GM10248 (cell line): ENCODE measurements at places on chromosomes 7 and 10.

GRCh38 chr10:79929409-79929904 is 19.4 kb downstream of the SFTPD start:
- peak; percentile 75 for DNase-seq

GRCh38 chr7:121730869-121731268 is 142.1 kb upstream of the PTPRZ1 start:
- DNase-seq, result no peak

- DNase-seq, result no peak
Observed at GRCh38 chr10:102649797-102650654, 5.7 kb downstream of the TRIM8 start.

DNA sequence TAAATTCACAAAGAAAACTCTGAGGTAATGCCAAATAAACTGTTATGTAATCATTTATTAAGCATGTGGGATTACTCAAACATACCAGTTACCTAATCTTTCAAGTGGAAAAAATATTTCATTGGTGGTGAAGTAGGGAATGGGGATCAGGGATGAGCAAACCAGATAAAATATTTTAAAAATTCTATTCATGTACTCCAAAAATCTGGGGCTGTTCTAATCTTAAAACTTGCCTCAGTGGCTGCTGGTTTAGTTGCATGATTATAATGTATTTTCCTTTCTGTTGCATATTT is 19.5 kb downstream of the LMOD2 start:
- DNase-seq, result no peak

DNA sequence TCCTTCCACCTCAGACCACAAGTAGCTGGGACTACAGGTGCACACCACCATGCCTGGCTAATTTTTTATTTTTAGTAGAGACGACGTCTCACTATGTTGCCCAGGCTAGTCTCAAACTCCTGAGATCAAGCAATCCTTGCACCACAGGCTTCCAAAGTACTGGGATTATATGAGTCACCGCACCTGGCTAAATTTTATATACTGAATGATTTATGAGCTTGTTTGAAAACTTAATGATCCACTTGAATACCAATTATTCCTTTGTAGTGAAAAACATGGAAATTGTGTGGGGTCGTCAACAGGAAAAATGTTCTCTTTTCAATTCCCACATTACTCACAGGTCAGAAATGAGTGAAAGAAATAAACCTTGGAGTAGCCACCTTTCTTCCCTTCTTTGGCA is 31.3 kb downstream of the RAPGEF5 start:
- DNase-seq, result no peak

GRCh38 chr10:100374200-100374655 is 27.2 kb downstream of the SCD start:
- DNase-seq, result peak; percentile 9

- no peak for DNase-seq
Observed at GRCh38 chr10:82402906-82403401, 528.0 kb downstream of the NRG3 start.

- no peak for DNase-seq
Observed at GRCh38 chr10:72079356-72079755, 9.0 kb downstream of the SPOCK2 start.

DNA sequence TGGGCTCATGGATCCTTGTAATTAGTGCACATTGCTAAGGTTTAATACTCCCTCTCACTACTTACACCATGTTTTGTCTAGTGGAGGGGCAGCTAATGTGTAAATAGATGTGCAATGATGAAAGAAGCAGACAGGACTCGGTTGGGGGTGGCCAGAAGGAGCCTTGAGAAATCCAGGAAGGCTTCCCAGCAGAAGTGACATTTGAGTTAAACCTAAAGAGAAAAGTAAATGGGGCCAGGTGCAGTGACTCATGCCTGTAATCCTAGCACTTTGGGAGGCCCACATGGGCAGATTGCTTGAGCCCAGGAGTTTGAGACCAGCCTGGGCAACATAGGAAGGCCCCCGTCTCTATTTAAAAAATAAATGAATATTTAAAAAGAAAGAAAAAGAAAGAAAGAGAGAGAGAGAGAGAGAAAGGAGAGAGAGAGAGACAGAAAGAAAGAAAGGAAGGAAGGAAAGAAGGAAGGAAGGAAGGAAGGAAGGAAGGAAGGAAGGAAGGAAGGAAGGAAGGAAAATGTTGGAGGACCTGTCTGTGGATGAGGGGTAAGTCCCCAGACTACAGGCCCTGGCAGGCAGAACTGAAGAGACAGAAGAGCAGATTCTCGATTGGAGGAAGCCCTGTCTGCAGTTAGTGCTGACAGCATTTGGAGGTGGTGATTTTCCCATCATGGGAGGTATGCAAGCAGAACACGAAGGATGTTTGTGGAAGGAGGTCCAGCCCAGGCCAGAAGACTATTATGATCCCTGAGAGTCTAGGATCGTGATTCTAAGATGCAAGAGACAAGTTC is 3.6 kb downstream of the ELN start:
- DNase-seq, result no peak

DNA sequence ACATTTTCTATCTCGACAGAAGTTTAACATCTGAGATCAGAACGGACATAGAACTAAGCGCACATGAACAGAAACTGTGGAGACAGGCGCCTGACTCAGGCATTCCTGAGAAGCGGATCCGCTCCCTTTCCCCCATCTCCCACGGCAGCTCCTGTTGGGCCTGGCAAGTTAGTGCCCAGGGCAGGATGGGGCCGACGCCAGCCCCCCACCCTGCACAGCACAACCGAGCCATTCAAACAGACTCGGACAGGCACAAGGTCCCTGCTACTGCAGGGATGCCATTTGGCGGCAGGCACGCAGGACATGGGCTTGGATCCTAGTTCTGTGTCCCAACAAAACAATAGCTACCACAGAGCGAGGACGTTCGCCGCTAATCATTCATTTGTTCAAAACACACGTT is 271.8 kb downstream of the USP6NL start:
- DNase-seq, result no peak

DNA sequence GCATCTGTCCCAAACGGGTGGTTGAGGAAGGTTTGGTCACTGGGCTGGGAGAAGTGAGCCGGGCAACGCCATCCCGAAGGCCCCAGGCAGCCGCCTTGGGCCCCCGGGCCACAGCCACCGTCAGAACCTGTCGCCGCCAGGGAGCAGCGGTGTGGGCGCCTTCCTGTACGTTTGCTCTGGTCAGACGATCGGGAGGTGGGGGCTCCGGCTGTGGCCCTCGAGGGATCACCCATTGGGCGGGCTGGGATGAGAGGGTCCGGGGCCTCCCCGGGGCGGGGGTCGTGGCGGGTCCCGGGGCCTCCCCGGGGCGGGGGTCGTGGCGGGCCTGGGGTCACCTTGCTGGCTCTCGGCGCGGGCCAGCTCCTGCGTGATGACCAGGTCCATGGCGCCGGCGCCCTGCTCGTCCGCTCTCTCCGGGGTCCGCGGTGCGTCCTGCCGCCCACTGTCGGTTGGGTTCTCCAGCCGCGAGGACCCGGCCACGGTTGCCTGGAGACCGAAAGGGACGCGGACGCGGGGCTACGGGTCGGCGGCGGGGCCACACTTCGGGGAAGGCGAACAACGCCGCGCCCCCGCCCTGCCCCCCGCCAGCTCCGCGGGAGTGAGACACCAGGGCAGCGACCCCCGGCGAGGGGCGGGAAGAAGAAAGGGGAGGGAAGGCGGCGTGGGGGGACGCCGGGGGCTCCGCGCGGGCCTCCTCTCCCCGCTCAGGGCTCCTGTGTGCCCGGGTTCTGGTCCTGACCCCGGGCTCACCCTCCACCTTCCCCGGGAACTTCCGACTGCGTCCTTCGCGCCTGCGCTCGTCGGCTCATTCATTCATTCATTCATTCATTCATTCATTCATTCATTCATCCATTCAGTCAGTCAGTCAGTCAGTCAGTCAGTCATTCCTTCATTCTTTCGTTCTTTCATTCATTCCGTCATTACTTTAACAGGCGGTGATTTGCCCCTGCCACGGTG is at the start of gene CFAP46:
TSS of gene CFAP46 (minus strand) at position 470 of the 957 bp plus-strand sequence. CDS start at position 384, 86 bp downstream.
- DNase-seq, result peak; percentile 61

GRCh38 chr7:27167916-27168264 is 2.6 kb upstream of the HOXA9 start:
- DNase-seq, result no peak

DNA sequence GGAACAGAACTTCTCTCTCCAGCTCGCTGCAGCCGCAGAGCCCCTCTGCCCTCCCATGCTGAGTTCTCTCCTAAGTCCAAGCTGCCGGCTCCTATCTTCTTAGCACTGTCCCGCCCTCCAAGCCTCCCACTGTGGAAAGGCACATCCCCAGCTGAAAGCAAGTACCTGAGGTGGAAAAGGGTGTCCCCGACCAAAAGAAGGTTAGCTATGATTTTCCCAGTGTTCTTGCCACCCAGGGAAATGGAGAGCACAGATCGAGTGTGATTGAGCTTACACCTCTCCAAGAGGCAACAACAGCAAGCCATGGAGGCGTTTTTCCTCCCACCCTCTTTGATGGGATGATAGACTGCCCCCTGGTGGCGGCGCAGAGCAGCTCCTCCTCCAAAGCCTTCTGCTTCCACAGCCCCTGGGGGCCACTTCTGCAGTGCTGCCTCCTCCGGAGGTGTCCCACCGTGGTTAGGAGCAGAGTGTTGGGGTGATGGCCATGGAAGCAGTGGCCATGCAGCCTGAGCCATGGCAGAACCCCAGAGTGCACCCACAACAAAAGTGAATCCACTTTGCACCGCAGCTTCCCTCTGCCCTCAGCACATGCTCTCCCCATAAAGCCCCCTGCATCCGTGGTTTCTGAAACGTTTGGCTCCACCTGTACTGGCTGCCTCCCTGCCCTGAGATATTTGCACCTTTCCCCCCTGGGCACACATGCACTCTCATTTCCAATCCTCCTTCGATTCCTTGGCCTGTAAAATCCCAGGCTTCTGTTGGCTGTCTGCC is 143.1 kb upstream of the STK17A start:
- DNase-seq, result peak; percentile 83

DNA sequence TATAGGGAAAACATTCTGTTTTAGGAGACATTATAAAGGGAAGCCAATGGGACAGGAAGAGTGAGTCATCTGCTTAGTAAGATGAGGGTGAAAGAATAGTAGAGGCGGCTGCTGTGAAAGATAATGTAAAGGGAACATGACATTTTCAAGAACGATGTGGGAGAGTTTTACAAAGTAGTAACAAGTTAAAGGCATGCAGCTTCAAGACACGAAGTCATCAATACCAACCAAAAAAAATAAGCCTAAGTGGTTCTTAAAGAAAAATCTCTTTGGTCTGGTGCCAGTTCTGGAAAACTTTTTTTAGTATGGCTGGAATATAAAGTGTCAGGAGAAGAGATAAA is 6.1 kb downstream of the GSTO1 start:
- no peak for DNase-seq

DNA sequence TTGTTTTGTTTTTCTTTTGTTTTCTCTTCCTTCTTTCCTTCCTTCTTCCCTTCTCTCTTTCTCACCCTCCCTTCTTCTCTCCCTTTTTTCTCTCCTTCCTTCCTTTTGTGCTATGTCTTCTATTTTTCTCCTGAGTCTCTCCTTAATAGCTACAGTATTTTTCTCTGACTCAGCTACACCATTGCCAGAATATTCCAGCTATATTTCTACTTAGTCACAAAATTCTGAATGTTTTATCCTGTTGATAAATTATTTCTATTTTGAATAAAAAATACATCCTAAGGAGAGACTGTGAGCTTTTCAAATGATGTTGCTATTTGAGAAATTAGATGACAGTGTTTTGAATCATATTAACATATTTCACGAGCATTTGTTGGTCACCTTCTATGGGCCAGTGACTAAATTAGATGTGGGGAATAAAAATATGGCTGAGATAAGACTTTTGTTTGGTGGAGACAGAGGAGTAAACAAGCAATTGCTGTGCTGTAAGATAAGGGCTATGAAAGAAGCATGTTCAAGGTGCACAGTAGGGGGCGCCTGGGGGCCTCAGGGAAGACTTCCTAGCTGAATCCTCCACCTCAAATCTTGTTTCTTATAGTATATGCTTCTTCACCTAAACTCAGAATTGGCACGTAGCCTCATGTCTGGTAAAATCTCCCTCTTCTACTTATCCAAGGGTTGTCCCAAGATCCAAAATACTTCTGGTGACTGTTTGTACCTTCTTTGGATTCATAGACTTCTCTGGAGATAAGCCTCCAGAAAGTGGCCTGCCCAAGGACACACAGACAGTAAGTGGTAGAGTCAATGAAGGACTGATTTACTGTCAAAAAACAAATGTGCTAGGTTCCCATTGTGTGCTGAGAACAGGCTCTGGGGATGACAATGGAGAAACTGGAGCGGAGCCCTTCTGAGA is 115.5 kb upstream of the CREB5 start:
- DNase-seq, result no peak

DNA sequence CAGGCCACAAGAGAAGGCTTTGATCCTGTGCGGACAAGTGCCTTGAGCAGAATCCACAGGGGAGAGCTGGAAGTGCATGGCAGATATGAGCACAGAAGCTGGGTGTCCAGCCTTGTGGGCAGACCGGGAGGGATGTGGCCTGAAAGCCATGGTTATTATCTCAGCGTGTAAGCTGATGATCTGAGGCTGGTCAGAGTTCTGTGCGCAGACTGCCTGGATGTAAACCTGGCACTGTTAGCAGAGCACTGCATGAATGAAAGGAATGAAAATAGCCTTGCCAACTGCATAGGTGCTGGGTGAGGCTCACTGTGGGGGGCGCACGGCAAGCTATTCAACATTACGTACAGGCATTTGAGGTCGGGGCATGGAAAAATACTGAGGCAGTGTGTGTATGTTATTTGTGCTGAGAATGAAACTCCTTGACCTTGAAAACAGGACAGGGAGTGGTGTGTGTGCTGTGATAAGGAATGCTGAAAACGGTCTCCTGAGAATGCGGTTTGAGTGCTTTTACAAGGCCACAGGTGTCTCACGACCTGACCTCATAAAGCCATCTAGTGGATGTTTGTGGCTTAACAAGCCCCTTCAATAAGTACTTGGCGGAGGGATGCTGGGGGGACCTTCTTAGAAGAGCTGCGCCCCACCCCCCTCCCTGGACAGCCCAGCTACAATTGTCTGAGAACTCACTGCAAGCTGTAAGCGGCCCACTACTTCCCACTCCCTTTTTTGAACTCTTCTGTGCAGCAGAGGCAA is 18.7 kb downstream of the AKR1C1 start:
- peak; percentile 20 for DNase-seq

DNA sequence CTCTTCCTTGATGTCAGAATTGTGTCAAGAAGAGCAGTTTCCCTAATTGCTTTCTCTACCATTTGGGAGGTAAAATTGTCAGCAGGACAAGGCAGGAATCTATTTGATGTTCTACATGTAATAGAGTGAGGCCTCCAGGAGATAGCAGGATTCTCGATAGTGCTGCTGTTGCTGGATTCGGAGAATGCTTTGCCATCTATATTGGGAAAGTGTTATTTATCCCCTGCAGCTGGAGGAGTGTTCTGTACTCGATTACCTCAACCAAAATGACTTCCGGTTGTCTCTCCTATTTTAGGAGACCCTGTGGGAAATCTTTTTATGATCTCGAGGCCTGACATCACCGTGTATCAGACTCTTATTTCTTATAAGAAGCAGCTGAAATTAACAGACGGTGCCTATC is 217.1 kb downstream of the TMEM178B start:
- DNase-seq, result no peak

DNA sequence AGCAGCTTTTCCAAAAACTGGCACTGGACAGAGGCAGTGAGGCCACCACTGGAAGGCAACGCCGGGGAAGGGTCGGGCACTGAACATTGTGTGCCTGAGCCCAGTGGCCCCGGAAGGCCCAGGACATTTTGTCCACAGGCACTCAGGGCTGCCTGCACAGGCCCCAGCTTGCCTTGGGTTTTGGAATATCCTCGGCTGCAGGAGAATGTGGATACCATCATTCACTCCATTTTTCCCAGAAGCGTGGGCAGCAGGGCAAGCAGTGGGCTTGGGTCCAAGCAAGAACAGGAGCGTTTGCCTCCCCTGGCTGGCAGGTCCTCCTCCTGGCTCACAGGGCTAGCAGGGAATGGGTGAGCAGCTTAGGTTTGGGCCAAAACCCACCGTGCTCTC is 147.4 kb downstream of the EBF3 start:
- no peak for DNase-seq
